ENCODE measurements at places on chromosomes 2 and 18. TPM values are rescaled to one million over a fixed set of nuclear protein-coding genes. Genes with fewer than 3 reads are reported as not detected.

DNA sequence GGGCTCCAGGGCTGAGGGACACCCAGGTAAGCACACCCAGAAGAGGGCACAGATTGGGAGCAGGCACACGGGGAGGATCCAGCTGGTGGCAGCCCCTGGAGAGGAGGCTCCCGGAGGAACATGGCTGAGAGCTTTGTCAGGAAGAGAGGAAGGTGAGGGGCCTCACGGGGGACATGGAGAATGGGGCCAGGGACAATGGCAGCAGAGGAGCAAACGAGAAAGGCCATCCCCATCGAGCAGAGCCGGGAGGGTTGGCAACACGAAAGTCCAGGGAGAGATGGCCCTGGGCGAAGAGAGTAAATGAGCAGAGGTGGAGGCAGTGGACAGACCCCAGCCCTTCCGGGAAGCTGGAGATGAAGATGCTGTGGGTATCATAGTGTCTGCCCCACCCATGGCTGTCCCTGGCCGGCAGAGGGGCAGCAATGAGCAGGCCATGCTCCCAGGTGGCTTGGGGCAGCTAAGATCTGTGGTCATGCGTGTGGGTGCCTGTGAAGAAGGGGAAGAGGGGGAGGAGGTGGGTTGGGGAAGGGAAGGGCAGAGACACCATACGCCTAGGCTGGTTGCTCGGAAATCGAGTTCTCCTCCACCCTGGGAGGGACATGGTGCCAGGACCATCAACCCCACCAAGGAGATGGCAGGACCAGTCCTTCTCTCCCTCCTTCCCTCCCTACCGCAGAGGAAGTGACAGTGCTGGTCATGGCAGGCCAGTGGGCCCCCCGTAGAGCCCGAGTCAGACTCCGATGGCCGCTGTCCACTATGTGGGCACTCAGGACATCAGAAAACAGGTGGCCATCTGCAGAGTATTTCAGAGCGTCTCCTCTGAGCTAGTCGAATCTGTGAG lies 191.7 kb downstream of the NDUFA10 start:
- DNase-seq: no peak

ALPP gene
- total RNA-seq: not detected

- no peak for DNase-seq
Measured at GRCh38 chr2:115838539-115838938, 1396.1 kb downstream of the DPP10 start.

CAPN10 gene
- 24.9 TPM for total RNA-seq

DNA sequence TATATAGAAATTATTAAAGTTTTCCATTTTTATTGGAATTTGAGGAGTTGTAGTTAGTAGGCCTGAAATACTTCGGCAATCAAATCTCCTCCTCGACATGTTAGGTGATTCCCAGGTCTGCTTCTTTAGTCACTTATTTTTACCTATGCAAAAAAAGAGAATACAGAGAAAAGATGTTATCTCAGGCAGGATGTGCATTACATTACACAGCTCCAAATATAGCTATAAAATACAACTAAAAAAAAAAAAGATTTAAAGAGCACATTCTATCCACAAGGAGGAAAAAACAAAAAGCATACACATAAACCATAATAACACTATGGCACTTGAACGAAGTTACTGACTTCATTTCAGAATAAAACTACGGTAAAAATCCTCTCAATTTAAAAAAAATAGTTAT lies 8.1 kb downstream of the STK17B start:
- no peak for DNase-seq

GRCh38 chr2:15799432-15799827 lies 140.9 kb upstream of the MYCN start:
- no peak for DNase-seq

SIX3 gene
- total RNA-seq: not detected

GRCh38 chr18:77068321-77069312 lies 64.0 kb downstream of the MBP start:
- peak; percentile 72 for DNase-seq

ERBB4 gene
- total RNA-seq: not detected

PARD6G gene
- not detected for total RNA-seq

CPO gene
- total RNA-seq: not detected

GRCh38 chr2:160257041-160257742 lies 57.1 kb upstream of the ITGB6 start:
- no peak for DNase-seq

DNA sequence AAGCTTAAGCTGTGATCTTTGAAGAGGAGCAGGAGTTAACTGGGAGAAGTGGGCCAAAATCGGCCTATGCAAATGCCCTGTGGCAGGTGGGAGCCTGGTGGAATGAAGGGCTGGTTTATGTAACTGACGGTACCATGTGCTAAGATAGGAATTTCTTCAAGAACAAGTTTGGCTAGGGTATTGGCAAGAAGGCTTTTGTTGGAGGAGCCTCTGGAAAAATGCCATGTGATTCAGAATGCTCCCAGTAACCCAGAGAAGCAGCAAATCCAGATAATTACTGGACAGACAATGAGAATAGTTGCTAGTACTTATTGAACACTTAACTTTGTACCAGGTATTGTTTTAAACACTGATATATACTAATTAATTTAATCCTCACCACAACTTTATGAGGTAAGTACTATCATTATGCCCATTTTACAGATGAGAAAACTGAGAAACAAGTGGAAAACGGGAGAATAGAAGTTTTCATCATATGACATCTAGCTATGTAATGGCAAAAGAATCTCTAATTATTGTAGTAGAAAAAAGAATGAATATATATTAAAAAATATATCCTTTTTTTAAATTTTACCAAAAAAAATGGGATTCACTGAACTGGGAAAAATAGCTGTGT lies 9.1 kb upstream of the FAM124B start:
- DNase-seq: no peak

DNA sequence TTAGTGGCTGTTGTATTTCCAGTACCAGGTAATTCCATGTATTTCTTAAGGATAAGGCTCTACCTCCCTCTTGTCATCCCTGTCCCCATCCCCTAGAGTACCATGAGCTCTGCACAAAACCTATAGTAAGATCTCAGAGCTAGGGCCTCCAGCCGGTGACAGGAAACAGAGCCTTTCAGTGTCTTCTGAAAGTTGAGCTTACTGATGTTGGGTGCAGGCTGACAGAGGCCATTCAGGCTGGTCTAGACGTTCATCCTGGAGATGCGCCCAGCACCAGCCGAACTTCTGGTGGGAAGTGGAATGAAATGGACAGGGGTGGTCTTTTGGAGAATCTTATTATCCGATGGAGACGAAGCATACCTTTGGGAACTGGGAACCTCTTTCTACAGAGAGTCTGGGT lies 16.7 kb upstream of the LYPD6B start:
- DNase-seq: no peak

GRCh38 chr2:157245846-157246764 lies 11.4 kb upstream of the GALNT5 start:
- DNase-seq: peak; percentile 49

HNMT gene
- total RNA-seq: not detected

DNA sequence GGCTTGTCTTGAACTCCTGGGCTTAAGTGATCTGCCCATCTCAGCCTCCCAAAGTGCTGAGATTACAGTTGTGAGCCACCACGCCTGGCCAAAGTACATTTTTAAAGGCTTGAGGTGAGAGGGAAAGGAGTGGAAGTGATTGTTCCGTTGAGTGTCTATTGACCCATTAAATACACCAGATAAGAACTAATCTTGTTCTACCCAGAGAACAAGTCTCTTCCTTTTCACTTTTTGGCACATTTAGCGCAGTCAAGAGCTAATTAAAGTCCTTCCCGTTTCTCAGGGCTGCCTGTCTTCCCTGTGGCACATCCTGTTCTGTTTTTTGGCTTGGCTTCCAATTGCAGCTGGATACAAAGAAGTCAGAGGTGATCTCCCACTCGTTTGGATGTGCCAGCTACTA lies 172.3 kb downstream of the ALPK2 start:
- no peak for DNase-seq

DNA sequence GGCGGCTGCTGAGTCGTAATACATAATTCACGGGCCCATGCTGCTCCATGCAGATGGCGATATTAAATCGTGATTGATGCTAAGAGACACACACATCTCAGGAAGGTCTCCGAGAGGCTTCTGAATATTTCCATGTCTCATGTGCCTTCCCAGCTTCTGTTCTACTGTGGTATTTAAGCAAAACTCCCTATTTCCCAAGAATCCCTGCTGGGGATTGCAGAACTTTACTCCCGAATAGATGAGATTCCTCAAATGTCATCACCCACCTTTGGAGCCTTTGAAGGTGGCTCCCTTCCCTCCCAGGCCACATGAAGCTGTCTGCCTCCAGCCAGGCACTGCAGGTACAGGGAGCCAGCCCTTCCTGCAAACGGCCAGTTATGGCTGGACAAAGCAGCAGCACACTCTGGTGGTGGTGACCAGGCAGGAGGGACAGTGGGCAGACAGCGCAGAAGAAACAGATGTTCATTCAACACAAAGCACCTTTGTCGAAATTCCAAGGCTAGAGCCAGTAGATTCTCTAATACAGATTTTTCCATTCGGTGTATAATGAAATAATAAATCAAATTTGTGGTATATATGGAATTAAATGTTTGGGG lies 14.1 kb downstream of the NRP2 start:
- no peak for DNase-seq

- no peak for DNase-seq
Measured at GRCh38 chr2:168976034-168976654, 55.0 kb downstream of the ABCB11 start.

GRCh38 chr2:228771315-228771714 lies 499.8 kb downstream of the PID1 start:
- no peak for DNase-seq

GRCh38 chr18:9961041-9961440 lies 47.2 kb downstream of the VAPA start:
- DNase-seq: no peak

- DNase-seq: peak; percentile 65
Measured at GRCh38 chr2:173075781-173076580, at the start of gene MAP3K20. TSS of gene MAP3K20 (plus strand) at chr2:173075846. CDS start at chr2:173091032, 15,186 bp downstream.

RNU2-63P gene
- total RNA-seq: 13.1 TPM

- no peak for DNase-seq
Measured at GRCh38 chr2:19757586-19757985, 144.2 kb downstream of the TTC32 start.

DNA sequence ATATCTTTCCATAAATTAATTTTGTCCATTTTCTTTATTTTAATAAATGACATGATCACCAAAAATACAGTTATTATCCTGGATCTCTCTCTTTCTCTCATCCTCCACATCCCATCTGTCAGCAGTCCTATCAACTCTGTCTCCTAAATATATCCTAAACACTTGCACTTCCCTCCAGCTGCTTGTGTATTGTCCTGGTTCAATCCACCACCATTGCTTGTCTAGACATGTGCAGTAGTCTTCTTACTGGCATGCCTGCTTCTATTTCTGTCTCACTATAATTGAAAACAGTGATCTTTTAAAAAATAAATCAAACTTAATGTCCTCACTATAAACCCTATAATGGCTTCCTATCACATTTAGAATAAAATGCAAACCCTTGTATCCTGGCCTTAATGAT lies 2168.6 kb upstream of the PIK3C3 start:
- DNase-seq: no peak

DUSP19 gene
- total RNA-seq: 5.0 TPM

GRCh38 chr2:109475531-109476210 lies 138.1 kb downstream of the SEPTIN10 start:
- peak; percentile 12 for DNase-seq

SLC4A3 gene
- total RNA-seq: not detected

CFC1 gene
- not detected for total RNA-seq

- DNase-seq: no peak
Measured at GRCh38 chr18:46716336-46716735, 40.5 kb downstream of the ST8SIA5 start.

RHOB gene
- total RNA-seq: 1.8 TPM

GRCh38 chr18:33951031-33951430 lies 273.7 kb downstream of the NOL4 start:
- DNase-seq: no peak

DNA sequence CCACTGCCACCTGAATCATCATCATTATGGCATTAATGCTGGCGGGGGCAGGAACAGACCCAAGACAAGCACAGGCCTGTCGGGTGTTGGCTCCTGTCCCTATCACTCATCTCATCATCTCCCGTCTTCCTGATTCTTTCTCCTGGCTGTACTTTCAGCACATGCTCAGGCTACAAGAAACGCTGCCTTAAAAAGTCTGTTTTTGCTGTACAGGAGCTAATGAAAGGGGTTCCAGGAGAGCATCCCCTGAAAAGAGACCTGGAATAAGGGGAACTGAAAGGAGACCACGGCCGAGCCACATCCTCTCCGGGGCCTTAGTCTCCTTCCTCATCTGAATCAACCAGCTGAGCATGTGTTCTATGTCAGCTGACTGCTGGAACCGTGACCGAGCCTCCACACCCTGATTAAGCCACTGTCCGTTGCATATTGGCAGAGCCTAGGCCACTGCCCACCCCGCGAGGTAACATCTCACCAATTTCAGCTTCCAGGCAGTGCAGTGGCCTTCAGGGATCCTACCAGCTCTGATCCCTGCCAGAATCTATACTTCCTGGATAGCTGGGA lies 62.6 kb downstream of the DNMT3A start:
- DNase-seq: no peak

GRCh38 chr2:54106631-54107454 lies 8.6 kb upstream of the ACYP2 start:
- peak; percentile 71 for DNase-seq

DNA sequence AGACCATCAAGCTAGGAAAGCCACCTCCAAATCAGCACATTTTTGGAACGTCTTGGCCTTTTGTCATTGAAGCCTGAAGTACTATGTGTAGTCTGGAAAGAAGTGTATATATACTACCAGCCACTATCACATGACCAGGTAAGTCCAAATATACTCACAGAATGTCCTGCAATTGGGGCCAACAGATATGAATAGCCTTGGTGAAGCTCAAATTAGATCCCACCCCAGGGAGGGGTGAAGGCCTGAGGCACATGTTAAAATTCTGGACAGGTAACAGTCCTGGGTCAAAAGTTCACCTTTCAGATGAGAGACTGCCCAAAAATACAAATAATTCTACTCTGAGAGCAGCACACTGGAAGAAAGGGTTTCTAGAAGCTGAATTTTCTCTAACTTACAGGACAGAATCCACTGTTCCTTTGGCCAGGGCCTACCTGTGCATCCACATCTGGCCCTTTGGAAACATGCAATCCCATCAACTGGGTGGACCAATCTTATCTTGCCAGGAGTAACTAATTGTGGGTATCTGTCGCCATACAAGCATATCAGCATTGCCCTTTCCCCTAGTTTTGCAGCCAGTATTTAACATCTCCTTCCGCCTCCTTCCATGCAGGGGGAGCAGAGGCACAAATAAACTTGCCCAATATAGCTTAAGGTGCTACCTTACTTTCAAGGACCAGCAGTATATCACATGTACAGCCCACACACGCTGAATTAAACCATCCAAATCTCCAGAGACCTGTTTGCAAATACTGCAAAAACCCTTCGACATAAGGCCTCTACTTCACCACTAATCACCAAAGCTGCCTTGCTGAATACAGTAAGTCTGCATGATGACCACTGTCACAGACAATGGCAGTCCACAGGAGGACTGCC lies 67.8 kb downstream of the EIF5B start:
- DNase-seq: no peak

- no peak for DNase-seq
Measured at GRCh38 chr18:45684341-45685115, 39.5 kb upstream of the SLC14A1 start.

All from activated naive CD4-positive, alpha-beta T cell treated with anti-CD3 and anti-CD28 coated beads for 36 hours (primary cell).